ENCODE measurements at places on chromosomes 12 and 14. TPM values are rescaled to one million over a fixed set of nuclear protein-coding genes. Genes with fewer than 3 reads are reported as not detected.

DNA sequence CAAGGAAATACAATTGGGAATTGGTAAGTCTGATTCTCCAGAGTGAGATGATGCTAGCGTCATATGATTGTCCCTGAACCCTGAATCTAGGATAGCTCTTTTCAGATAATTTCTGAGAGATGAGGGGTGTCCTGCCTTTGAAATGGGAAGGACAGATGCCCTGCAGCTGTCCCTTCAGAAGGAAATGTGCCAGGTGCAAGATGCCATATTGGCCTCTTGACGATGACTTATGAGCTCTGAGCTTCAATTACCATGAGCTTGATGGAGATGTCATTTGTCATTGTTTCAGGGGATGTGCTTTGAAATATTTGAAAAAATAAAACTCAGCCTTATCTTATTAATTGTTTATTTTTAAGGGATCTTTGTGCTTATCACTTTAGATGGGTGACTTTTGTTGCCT is 185.1 kb downstream of the DACT1 start:
- no peak for DNase-seq

DNA sequence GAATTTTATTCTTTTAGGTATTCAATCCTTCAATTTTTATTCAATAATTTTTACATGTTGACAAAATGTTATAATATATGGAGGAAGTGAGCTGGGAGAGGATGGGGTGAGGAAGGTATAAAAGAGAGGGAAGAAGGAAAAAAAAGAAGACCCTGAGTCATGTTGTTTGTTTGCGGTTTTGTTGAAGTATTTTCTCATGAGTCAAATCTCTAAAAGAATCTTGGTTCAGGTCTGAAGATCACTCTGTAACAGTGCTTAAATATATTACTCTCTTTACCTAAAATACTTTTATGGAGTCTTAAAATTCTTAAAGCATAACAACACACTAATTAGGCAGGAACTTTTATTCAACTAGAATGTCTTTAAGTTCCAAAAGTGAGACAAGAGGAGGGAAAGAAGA is 489.6 kb upstream of the GARIN6 start:
- no peak for DNase-seq

DNA sequence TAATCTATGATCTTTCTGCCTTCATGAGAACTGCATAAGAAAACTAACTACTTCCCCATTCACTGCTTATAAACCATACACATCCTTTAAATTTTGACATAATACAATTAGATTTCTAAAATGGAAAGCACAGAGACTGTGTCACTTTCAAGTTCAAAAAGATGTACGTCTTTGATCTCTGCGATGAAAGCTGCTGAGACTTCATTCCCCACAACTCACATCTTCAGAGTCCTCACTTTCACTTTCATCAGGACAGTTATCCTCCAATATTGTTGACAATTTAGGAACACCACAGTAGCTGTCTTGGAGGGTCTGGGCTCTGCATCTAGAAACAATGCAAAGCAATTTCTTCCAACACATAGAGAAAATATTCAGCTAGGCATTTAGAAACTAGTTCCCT is 47.9 kb upstream of the KCNC2 start:
- DNase-seq, result no peak

DNA sequence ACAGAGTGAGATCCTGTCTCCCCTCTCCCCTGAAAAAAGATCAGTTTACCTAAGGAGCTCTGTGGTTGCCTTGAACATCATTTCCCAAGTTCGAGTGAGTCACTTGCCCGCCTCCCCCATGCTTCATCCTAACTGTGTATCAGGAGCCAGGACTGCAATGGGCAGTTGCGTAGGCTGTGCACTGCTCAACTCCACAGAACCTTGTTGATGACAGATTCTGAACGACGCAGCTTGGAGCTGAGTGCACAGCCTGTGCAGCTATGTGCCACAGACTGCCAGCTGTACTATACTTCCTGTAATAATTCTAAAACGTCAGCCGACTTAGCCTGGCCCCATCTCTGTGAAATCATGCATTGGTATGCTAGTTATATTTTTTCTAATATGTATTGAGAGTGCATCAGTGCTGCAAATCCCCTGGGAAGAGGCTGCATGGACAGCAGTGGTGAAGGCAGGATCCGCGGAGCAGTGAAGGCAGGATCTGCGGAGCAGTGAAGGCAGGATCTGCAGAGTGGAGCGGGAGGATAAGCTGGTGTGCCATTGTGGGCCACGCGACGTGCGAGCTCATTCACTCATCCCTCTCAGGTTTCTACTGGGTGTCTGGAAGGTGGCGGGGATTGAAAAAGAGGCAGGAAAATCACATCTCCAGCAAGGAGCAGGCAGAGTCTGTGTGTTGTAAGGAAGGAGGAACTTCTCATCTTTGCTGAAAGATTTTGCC is 80.8 kb downstream of the GALNT9 start:
- DNase-seq, result no peak

GRCh38 chr12:79766705-79767464 is 76.1 kb upstream of the PAWR start:
- DNase-seq, result no peak

The NKX2-1 gene
- 0.23 TPM for total RNA-seq

The KLRK1 gene
- 158 TPM for total RNA-seq
